ENCODE measurements at places on chromosomes 2 and 18.
A peak's percentile ranks its signal among the peaks of the same experiment; 100 is the strongest.

GRCh38 chr2:184402381-184402780 lies 195.9 kb upstream of the ZNF804A start:
- no peak for DNase-seq

DNA sequence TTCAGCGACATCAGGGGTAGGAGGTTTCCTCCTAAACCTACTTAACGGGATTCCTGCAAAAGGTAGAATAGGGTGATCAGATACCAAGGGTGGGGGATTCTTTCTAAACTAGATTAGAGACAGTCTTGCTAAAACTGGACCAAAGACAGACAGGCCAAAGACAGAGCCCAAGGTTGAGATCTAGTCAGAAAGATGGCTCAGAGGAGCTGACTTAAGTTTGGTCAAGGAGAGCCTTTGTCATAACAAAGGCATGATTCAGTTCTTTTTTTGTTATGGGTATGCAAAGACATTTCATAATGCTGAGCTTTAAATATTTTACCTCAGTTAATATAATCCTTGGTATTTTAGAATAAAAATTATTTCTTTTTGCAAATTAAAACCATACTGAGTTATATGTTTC lies 17.8 kb upstream of the GPR75 start:
- no peak for DNase-seq

- no peak for DNase-seq
Observed at GRCh38 chr18:58536534-58537271, 92.2 kb downstream of the ALPK2 start.

DNA sequence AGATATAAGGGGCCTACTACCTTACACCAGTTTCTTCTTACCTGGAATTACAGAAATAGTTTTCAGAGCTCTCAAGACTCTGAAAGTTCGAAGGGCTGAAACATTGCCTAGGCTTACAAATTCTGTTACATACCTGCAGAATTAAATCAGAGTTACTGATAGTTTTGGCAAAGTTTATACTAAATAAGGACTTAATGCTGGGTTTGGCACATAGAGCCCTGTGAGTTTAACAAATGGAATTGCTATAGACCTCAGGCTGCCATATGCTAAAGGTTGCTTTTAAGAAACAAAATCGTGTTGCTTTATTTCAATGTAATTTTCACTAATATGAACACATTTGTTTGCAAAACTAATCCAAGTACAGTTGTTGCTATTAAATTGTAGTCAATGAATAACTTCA lies 40.1 kb downstream of the SCN3A start:
- DNase-seq: no peak

GRCh38 chr18:57581301-57581934 lies 5.1 kb downstream of the FECH start:
- DNase-seq: no peak

- DNase-seq: no peak
Observed at GRCh38 chr2:240731178-240731545, 39.5 kb downstream of the AQP12A start.

DNA sequence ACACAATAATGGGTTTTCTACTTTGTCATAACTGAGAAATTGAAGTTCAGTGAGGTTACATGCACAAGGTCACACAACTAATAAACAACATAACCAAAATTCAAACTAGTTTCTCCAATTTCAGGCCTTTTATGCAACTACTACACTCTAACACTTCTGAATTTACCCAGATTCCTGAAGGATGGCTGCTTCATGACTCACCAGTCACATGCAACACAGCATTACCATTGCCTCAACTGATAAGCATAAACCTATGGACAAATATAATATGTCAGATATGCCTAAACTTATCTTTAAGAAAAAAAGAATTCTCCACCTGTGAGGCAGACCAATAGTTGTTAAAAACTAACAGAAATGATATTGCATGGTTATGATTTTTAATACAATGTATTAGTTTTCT lies 586.5 kb upstream of the SLC8A1 start:
- no peak for DNase-seq

DNA sequence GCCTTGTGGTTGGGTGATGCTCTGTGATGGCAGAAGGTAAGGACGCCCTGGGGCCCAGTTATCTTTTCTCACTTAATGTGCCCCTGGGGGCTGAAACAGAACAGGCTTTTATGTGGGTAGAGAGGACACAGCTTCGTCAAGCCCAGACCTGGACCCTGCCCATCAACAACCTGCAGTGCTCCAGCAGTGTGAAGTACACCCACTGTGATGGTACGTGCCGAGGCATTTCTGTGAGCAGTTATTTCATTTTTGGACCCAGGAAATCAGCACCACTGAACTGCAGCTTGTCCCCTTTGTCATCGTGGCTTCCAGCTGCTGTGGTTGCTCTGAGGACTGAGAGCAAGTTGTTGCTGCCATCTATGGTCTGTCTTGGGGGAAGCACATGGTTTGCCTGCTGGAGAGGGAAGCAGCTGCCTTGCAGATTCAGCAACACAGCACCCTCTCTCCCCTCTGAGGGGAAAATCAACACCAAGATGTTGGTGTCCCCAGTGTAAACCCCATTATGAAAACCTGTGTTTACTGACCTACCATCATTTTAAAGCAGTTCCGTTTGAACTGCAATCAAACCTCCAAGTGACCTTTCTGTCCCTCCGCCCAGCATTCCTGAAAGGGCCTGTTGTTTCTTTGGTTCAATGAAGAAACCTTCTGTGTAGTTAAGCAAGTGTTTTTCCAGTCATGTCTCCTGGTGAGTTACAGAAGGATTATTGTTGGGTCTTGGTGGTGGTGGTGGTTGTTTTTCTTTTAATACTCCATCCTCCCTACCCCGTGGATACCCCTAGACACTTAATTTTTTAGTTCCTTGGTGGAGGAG lies 158.2 kb downstream of the MGAT5 start:
- peak; percentile 82 for DNase-seq

- no peak for DNase-seq
Observed at GRCh38 chr2:218648787-218649100, 10.7 kb downstream of the ZNF142 start.

GRCh38 chr18:23588836-23589560 lies 2.7 kb upstream of the NPC1 start:
- peak; percentile 32 for DNase-seq

- DNase-seq: no peak
Observed at GRCh38 chr2:96105152-96105915, 11.0 kb downstream of the ADRA2B start.

GRCh38 chr2:26298638-26299393 lies 47.1 kb upstream of the SELENOI start:
- peak; percentile 47 for DNase-seq

GRCh38 chr2:156784020-156784701 lies 348.0 kb downstream of the GPD2 start:
- peak; percentile 8 for DNase-seq

GRCh38 chr2:204538182-204539018 lies 6.9 kb upstream of the PARD3B start:
- peak; percentile 46 for DNase-seq

DNA sequence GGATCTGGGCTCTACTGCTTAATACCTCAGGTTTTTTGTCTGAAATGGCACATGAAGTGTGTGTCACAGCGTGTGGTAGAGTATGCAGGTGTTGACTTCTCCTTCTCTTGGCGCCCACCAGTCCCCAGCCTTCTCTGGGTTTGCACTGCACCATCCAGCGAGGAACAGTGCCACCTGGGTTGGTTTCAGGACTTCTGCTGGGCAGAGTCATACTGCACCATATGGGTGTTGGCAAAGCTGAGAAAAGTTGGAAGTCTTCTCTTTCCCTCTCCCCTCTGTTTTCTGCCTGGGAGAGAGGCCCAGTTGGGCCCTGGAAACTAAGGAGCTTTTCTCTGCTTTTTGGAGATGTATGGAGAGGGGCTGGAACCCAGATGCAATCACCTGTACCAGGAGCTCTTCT lies 43.8 kb downstream of the TMEM185B start:
- no peak for DNase-seq

DNA sequence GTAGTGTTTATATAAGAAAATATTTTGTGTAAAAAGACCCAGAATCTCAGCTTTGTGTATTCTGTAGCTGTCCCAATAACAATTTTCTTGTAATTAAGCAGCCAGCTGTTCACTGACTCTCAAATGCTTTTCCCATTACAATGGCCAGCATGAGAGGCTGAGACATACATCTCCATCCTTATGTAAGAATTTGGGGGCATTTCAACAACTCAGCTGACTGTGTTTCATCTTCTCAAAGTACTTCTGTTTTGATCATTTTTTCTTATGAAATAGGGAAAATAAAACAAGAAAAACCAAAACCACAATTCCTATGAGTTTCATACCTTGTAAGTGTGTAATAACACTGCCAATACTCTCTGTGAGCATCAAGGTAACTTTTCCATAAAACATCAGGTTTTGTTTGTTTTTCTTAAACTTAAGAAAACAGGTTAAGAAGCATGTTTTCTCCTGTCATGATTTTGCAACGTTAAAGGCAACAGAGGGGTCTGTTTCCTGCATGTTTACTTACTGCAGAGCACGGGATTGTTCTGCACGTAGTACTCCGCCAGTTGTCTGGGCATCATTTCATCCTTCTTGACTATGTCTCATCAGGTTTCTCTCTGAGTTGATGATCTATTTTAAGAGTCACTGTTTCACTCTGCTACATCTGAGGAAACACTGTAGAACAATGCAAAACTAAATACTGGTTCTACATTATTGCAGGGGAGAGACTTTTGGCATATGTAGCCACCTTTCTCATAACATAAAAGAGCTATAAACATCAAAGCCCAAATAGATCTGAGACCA lies 62.9 kb upstream of the CYRIA start:
- no peak for DNase-seq

GRCh38 chr2:111168528-111169239 lies 48.0 kb downstream of the BCL2L11 start:
- no peak for DNase-seq

DNA sequence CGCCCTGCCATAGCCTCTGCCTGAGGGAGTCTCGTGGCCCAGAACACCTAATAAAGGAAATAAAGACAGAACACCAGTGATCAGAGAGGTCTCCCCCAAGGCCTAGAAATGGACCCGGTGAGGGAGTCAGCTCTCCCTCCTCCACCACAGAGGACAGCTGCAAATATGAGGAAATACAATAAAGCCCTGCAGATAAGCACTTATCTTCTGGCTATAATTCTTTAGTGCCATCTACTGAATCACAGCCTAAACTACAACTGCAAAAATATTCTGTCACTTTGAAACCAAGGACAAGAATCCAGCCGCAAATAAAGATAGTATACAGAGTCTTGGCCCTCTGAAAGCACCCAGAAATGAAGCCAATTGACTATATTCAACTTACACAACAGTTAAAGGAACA lies 42.4 kb upstream of the TACR1 start:
- DNase-seq: peak; percentile 62

DNA sequence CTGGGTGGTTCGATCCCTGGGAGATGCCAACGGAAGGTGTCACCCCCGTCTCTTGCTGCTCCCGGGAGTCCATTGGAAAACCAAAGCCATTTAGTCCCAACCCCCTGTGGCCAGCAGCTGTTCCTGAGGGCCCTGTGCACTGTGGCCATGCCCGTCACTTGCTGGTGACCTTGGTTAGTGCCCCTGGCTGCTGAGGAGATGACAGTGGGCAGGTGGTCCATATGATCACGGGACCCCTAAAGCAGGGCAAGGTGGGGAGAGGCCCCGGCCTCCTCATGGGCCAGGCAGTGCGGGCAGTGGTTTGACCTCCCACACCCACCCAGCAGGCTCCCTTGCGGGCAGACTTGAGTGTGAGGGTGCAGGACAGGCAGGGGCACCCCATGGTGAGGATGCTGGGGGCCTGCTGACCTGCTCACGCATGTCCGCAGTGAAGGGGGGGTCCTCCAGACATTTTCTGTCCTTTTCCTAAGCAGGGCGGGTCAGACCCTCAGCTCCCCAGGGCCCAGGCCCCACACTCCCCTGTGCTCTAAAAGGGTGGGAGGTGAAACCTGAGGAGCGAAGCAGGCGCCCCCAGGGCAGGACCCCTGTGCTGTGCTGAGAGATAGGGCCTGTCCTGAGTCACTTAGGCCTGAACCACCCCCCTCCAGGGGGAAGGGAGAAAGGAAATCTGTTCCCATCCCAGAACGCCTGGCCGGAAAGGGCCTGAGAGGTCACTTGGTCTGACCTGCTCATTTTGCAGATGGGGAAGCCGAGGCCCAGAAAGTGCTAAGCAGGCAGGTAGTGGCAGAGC lies 6.8 kb downstream of the ITM2C start:
- DNase-seq: no peak

- DNase-seq: no peak
Observed at GRCh38 chr2:54901224-54901986, 148.8 kb downstream of the RTN4 start.

DNA sequence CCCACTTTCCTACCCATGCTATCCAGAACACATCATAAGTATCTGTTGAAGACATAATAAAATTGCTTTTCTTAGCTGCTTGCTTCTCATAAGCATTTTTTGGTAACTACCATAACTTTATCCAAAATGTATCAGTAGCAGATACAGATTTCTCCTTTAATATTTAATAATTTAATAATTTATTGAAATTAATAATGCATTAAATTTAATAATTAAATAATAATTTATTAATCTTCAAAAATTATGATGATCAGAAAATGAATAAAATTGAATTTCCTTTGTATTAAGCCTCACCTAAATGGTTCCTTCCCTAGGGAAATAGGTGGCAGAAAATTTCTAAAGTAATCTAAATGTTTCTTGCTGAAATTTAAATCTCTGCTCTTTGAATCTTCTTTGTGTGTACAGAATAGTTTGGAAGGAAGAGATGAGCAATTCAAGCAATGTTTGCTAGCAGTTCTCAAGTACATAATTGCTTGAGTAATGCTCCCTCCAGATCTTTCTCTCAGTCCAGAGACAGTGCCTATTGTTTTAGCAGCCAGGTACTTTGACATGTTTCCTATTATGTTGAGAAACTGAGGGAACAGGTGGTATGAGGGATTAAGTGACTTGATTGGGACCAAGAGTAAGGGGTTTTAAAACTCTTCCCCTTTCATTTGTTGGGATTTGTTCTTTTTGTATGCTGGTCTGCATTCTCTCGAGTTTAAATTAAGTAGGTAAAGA lies 123.1 kb upstream of the CYP26B1 start:
- DNase-seq: no peak

GRCh38 chr2:165193178-165193777 lies 10.6 kb downstream of the SCN3A start:
- DNase-seq: no peak

DNA sequence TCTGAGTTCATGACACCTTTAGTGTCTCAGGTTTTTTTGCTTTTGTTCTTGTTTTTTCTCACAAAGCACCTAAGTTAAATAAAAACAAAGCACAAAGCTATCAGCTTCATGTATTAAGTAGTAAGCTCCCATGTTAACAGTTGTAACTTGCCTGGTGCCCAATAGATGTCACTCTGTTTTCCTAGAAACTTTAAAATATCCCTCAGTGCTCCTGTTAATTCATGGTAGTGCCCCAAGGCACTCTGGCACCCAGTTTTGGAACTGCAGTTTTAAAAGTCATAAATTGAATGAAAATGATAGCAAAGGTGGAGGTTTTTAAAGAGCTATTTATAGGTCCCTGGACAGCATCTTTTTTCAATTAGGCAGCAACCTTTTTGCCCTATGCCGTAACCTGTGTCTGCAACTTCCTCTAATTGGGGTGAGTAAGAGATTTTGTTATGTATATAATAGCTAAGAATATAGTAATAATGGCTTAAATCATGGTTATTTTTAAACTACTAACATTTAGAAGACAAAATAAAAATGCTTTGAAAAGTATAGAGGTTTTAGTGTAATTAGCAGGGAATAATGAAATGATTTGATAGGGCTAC lies 555.0 kb upstream of the TMEFF2 start:
- DNase-seq: peak; percentile 56

Measured in GM23338 (cell line).